Activated CD8-positive, alpha-beta T cell treated with anti-CD3 and anti-CD28 coated beads, Interleukin-2, amount 10 ng/mL, durations not matched to agents 7 days and 5 days (primary cell): ENCODE measurements at places on chromosomes 2 and 18. TPM values are rescaled to one million over a fixed set of nuclear protein-coding genes. Genes with fewer than 3 reads are reported as not detected.

Gene HSPD1
- 322 TPM for total RNA-seq

Gene CROCC2
- not detected for total RNA-seq

Gene VSNL1
- total RNA-seq, result not detected

Gene DSC1
- 0.13 TPM for total RNA-seq

Gene CDKL4
- total RNA-seq, result 1.1 TPM

DNA sequence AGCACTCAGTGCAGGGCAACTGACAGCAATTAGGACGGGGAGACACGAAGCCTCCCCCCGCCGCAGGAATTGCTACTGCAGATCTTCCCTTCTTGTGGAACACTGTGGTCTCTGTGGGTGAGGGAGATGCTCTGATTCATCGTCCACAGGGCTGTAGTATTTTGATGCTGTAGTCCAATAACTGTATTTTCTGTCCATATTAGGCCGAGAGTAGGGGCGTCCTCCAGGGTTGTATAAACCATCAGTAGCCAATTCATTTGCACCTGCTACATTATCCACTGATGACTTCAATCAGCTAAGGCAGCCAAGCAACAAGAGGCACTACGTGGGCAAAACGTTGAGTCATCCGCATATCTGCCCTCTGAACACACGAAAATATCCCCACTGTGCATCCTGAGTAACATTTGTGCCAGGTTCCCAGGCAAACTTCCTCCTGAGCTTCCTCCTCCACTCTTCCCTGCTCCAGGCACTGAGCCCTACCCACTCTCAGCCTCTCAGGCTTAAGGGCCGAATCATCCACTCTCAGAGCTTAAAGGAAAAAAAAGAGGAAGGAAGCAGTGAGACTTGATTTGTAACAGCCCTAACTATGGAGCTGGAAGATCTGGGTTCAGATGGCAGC lies 62.1 kb downstream of the LBH start:
- H3K36me3 ChIP-seq, result no peaks in the 10 kb centered on the region
- no peak overlapping the region for H3K27ac ChIP-seq
- DNase-seq, result no peak
- peaks cover 24% of the 10 kb centered on the region for H3K4me1 ChIP-seq
- H3K4me3 ChIP-seq, result no peak overlapping the region
- no peaks in the 10 kb centered on the region for H3K27me3 ChIP-seq

DNA sequence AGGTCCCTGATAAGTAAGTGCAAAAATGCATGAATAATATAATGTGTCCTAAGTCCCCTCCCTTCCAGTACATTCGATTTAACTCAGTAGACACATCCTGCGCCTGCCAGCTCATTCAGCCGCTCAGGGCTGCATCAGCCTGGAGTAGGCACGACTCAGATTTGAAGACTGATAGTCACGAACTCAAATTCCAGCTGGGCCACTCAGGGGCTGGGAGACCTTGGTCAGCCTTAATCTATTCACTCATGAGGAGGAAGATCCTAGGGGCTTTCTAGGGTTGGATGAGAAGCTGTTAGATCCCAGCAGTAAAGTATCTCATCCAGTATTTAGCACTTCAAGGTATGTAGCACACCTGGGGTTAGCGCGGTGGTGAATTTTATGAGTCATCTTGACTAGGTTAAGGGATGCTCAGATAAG lies 98.9 kb upstream of the ODC1 start:
- no peak overlapping the region for H3K4me3 ChIP-seq
- no peak overlapping the region for H3K27ac ChIP-seq
- peaks cover 42% of the 10 kb centered on the region for H3K27me3 ChIP-seq
- H3K4me1 ChIP-seq, result peaks cover 40% of the 10 kb centered on the region
- no peaks in the 10 kb centered on the region for H3K36me3 ChIP-seq

DNA sequence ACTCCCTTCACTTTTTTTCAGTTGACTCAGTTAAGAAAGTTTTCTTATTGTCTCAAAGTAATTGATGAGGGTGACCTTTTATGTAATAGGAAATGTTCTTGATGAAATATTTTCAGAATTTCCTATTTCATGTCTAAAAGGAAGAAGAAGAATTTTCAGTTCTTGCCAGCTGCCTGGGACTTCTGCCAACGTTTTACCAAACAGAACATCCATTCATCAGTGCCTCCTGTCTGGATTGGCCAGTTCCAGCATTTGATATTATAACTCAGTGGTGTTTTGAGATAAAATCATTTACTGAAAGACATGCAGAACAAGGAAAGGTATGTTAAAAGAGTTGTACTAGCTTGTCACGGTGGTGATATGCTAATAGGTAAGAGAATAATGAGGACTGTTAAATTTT lies 104.7 kb upstream of the MYO3B start:
- H3K4me1 ChIP-seq, result no peaks in the 10 kb centered on the region
- H3K4me3 ChIP-seq, result no peak overlapping the region
- H3K27ac ChIP-seq, result no peak overlapping the region
- H3K27me3 ChIP-seq, result no peaks in the 10 kb centered on the region
- DNase-seq, result no peak
- peaks cover 26% of the 10 kb centered on the region for H3K36me3 ChIP-seq

DNA sequence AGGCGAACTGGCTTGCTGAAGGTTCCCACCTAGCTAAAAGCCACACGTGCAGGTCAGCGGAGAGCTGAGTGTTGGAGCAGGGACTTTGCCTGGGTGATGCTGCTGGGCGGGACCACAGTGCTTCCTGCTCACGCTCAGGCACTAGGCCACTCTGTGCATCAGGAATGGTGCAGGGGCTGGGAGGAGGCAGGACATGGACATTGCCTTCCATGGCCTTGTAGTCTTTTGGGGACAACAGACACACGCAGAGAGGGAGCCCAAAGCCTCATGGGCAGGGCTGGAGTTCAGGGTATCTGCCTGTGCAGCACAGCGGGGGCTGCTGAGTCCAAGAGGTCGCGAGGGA lies 207.2 kb downstream of the ZBTB7C start:
- H3K36me3 ChIP-seq, result no peaks in the 10 kb centered on the region
- no peak overlapping the region for H3K27ac ChIP-seq
- H3K27me3 ChIP-seq, result peaks cover 11% of the 10 kb centered on the region
- no peaks in the 10 kb centered on the region for H3K4me1 ChIP-seq
- no peak overlapping the region for H3K4me3 ChIP-seq

- no peaks in the 10 kb centered on the region for H3K27me3 ChIP-seq
- H3K4me1 ChIP-seq, result no peaks in the 10 kb centered on the region
- no peak for DNase-seq
- H3K4me3 ChIP-seq, result no peak overlapping the region
- H3K27ac ChIP-seq, result no peak overlapping the region
- no peaks in the 10 kb centered on the region for H3K36me3 ChIP-seq
Observed at GRCh38 chr2:26720322-26721114, 28.0 kb downstream of the KCNK3 start.

DNA sequence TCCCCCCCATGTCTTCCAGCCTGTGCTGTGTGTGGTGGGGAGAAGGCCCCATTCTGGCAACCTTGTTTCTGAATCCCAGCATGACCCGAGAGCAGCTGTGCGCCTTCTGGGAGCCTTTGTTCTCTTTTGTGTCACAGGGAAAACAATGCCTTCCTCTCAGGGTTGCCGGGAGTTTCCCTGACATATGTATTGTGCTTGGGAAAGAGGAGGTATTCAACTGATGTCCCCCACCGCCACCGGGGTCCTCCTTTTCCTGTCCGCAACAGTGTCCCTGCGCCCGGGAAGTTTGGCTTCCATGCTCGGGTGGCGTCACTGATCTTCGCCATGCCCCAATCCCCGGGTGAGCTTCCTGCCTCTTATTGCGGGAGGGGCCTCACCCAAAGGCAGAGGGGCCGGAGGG lies 77.5 kb upstream of the ASB18 start:
- H3K4me3 ChIP-seq, result no peak overlapping the region
- peaks cover 4% of the 10 kb centered on the region for H3K27me3 ChIP-seq
- DNase-seq, result no peak

DNA sequence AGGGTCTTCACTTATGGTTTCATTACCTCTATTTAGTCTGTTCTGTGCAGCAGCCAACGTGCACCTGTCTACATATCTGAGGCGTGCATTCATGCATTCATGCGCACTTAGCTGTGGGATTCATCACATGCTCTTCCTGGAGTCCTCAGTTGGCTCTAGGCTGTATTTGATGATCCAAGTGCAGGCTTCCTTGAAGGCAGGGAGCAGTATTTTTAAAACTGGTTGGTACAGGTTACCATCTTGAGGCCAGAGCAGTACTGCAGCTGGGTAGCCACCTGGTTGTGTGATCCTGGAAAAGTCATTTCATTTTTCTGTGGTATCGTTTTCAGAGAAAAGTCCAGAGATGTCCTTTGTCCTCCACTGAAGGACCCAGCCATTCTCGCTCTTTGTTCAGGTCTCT lies 109.8 kb downstream of the EN1 start:
- H3K27me3 ChIP-seq, result no peaks in the 10 kb centered on the region
- no peak overlapping the region for H3K27ac ChIP-seq
- H3K4me1 ChIP-seq, result no peaks in the 10 kb centered on the region
- no peak overlapping the region for H3K4me3 ChIP-seq
- DNase-seq, result no peak
- no peaks in the 10 kb centered on the region for H3K36me3 ChIP-seq

- no peaks in the 10 kb centered on the region for H3K36me3 ChIP-seq
- no peaks in the 10 kb centered on the region for H3K4me1 ChIP-seq
- no peak for DNase-seq
- no peaks in the 10 kb centered on the region for H3K27me3 ChIP-seq
- no peak overlapping the region for H3K4me3 ChIP-seq
- H3K27ac ChIP-seq, result no peak overlapping the region
Observed at GRCh38 chr2:141242008-141242407, 888.8 kb downstream of the LRP1B start.

GRCh38 chr2:178008636-178009289 lies 63.8 kb downstream of the PDE11A start:
- H3K27ac ChIP-seq, result no peak overlapping the region
- peaks cover 4% of the 10 kb centered on the region for H3K27me3 ChIP-seq
- no peaks in the 10 kb centered on the region for H3K36me3 ChIP-seq
- DNase-seq, result no peak
- no peak overlapping the region for H3K4me3 ChIP-seq

DNA sequence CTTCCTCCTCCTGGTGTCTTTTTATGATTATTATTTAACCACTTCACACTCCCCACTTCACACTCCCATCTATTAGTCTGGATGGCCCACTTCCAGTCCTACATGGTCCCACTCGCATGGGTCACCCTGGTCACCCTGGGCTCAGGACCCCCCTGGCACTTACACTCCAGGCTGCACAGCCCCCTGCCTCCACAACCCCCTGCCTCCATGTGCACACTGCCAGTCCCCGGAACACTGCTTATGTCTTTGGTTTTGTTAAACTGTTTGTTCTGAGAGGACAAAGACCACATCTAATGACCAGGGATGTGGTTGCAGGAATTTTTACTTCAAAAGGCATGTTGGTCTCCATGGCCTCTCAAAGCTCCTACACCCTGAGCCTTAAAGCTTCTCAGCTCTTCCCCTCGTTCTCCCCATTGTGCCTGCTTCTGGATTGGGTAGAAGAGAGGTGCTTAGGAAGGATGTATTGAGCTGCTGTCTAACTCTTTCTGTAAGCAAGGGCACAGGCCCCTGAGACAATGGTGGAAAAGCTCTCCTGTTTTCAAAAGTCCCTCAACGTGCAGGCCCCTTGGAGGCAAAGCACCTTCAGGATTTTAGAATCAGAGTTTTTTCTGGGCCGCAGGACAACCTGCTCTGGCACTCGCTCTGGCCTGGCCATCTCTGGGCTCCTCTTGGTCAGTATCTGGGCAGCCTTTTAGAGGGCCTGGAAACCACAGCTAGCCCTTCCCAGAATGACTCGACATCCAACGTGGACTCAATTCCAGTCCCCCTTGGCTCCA lies 150.0 kb upstream of the HAAO start:
- no peak for DNase-seq
- no peak overlapping the region for H3K4me3 ChIP-seq
- no peaks in the 10 kb centered on the region for H3K36me3 ChIP-seq
- peaks cover 5% of the 10 kb centered on the region for H3K27me3 ChIP-seq
- peaks cover 4% of the 10 kb centered on the region for H3K4me1 ChIP-seq
